Stimulated activated CD8-positive, alpha-beta memory T cell treated with anti-CD3 and anti-CD28 coated beads, Interleukin-2, amount 100 ng/mL, for 1 hour (primary cell): ENCODE measurements at places on chromosomes 2 and 18.

DNA sequence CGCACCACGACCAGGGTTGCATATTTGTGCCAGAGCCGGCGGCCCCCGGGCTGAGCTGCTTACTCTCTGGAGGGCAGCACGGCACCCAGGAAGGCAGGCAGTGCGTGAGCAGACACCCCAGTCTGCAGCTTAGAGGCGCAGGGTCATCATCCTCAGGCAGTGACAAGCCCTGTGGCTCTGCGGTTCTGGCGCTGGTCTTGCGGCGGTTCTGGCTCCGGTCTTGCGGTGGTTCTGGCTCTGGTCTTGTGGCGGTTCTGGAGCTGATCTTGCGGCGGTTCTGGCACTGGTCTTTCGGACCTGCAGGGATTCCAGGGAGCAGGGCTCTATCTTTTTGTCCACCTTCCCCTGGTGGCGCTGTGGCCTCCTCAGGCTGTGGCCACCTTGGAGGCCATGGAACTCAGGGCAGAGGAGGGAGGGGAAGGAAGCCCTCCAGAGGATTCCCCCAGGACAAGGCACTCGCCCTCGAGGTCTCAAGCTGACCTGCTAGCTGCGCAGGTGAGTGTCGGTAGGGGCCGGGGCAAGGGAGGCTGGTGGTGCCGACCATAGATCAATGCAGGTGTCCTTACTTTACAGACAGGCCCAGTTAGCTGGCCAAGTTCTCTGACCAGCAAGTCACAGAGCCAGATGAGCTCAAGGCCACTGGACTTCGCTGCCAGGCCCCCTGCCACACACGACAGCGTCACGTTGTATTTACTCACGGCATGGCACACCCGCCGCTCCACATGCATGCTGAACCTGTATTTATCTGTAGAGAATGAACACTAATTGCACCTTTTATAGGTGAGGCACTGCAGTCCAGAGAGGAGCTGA lies 14.9 kb downstream of the ESPNL start:
- no peak for DNase-seq

- DNase-seq = no peak
Observed at GRCh38 chr18:6885006-6885481, 155.5 kb downstream of the ARHGAP28 start.

GRCh38 chr18:25350489-25351251 lies 1.3 kb downstream of the ZNF521 start:
- DNase-seq = no peak

GRCh38 chr2:68196120-68196716 lies 38.5 kb downstream of the PNO1 start:
- peak; percentile 18 for DNase-seq

DNA sequence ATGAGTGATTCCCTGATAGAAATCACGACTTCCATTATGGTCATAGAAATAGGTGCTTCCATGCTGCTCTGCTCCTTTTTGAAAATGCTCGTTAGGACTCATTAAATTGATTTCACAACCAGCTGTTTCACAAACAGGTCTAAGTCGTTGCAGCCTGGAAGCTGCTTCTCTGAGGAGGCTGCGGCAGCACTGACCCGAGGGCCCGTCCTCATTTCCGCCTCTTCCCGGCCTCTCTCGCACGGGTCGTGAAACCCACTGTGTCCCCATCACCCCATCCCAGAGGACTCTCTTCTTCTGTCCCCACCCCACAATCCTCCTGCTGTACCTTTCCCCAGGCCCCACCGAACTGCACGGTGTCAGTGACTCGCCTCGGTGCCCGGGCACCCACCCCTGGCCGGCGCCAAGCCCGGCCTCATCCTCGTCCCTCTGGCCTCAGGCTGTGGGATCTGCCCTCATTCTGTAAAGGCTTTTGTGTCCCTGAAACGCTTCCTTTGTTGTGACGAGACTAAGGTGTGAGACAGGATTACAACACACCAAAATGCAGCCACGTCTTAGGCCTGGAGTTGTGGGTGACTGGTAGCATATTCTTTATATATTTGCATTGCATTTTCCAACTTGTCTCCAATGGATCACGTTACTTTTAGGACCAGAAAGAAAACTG lies 112.7 kb upstream of the CTDP1 start:
- no peak for DNase-seq

DNA sequence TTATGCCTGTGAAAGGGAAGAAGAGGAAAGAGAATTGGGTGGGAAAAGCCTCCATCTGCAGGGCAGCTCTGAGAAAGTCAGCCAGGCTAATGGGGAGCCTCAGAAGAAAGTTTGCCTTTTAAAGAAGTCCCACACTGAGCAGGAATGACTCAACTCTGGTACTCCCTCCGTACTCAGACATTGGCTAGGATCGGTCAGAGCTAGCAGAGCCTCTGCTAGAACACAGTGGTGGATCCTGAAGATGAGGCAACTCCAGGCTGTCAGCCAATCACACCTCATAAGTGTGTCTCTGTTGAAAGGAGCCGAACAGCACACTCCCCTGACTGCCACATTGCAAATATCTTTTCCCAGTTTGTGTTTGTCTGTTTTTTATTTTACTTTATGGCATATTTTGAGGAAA lies 96.9 kb downstream of the HNRNPLL start:
- no peak for DNase-seq

DNA sequence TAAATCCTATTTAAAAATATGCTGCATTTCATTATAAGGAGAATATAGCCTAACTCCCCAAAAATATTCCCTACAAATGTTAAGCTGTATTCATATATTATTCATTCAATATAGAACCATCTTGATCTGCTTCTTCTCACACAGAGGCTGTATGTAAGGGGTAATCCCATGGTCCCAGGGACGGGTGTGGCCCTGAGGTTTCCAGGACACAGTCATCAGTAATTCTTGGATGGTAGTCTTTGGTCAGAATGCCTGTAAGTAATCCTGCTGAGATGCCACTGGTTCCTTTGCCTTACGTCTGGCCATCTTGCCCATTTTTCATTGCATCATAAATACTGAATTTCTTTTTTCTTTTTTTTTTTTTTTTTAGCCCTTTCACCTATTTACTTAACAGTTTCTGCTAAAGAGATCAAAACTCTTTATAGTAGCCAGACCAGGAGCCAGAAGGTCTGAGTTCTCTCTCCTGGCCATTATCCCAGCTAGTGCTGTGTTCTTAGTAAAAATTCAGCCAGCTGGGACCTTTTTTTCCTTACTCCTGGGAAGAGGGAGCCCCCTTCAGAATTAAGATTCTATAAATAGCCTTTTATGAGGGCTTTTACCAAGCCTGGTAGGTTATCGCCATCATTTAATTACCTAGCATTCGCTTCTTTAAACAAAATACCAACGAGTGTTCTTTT lies 134.9 kb downstream of the SOX11 start:
- DNase-seq = no peak

- no peak for DNase-seq
Observed at GRCh38 chr2:155010925-155011324, 312.4 kb downstream of the KCNJ3 start.

GRCh38 chr2:12543978-12544558 lies 172.7 kb upstream of the TRIB2 start:
- no peak for DNase-seq

- no peak for DNase-seq
Observed at GRCh38 chr2:152534460-152535135, 182.7 kb downstream of the PRPF40A start.
